Activated CD4-positive, alpha-beta T cell treated with anti-CD3 and anti-CD28 coated beads, Interleukin-2, amount 50 U/mL, for 16 hours (primary cell): ENCODE measurements at places on chromosomes 16 and 17.

DNA sequence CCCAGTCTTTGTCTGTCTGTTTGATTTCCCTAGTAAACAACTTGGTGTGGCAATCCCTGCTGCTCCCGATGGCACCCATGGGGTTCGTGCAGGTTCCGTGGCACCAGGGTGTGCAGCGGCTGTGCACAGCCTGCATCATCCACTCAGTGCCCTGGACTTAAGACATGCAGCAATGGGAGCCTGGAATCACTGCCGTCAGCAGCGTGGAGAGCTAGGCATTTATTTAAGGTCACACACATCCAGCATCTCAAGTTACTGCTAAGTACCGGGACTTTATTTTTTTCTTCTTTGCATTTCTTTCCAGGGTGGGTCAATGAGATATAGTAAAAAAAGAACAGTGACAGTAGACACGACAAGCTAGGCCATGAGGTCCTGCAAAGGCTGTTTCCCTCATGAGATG is 2.8 kb downstream of the DHRS7C start:
- no peak for DNase-seq

DNA sequence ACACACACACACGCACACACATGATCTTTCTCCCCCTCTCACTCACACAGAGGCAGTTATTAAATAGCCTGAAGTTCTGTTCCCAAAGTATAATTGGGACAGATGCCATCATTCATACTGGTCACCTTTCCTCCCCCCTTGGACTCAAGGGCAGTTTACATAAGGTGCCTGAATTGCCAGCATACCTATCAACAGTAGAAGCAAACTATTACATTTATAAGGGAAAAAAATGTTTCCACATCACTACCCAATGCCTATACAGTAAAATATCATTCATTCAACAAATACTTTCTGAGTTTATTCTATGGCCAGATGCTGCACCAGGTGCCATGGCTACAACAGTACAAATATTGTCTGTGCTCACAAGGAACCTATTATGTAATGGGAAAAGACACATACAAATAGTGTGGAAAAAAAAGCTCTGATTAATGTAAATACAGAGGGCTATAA is 6.3 kb downstream of the CNTD1 start:
- DNase-seq, result no peak

- DNase-seq, result no peak
Measured at GRCh38 chr17:56624309-56624708, 30.8 kb downstream of the NOG start.

GRCh38 chr16:54594601-54595391 is 308.2 kb upstream of the IRX3 start:
- no peak for DNase-seq

DNA sequence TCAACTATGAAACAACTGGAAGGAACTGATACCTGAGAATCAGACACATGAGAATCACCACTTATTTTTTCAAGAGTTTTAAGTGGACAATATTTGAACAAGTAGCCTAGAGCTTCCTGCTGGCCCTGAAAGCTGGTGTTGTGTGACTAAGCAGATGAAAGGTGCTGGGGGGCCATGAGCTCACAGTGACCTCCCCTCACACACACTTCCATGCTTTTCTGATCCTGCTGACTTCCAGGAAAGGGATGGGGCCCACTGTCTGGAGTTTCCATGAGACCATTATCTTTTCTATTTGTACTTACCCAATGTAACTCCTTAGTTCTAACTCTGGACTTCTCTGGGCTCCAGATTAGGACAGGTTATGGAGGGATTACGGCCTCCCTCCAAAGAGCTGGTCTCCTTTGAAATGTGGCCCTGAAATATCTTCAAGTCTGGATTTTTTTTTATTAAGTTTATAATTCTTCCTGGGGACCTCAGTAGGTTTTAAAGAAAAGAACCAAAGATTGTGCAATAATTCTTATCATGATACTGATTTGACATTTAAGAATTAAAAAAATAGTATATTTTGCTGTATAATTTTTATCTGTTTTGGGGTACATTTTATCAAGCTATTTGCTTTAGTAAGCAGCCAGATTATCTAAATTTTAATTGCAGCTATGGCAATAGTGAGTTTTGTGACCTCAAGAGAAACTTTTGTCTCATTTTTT is 4.9 kb downstream of the CAPNS2 start:
- no peak for DNase-seq

- peak; percentile 87 for DNase-seq
Measured at GRCh38 chr16:86664522-86665318, 86.4 kb downstream of the FOXL1 start.

DNA sequence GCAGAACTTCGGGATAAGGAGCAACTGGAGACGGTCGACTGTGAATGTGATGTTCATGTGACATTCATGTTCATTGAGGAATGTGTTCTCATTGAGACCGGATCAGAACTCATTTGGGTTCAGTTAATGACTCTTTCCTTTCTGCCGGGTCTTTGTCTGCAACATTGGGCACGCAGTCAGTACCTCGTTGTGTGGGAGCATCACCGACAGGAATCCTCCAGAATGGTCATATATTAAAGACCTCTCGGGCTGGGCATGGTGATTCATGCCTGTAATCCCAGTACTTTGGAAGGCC is 144.6 kb downstream of the PITPNC1 start:
- no peak for DNase-seq

- DNase-seq, result no peak
Measured at GRCh38 chr16:72821185-72821950, 226.6 kb downstream of the ZFHX3 start.

GRCh38 chr16:75653922-75654321 is 6.3 kb downstream of the TERF2IP start:
- no peak for DNase-seq

- DNase-seq, result no peak
Measured at GRCh38 chr17:61627658-61628057, 36.6 kb upstream of the NACA2 start.

DNA sequence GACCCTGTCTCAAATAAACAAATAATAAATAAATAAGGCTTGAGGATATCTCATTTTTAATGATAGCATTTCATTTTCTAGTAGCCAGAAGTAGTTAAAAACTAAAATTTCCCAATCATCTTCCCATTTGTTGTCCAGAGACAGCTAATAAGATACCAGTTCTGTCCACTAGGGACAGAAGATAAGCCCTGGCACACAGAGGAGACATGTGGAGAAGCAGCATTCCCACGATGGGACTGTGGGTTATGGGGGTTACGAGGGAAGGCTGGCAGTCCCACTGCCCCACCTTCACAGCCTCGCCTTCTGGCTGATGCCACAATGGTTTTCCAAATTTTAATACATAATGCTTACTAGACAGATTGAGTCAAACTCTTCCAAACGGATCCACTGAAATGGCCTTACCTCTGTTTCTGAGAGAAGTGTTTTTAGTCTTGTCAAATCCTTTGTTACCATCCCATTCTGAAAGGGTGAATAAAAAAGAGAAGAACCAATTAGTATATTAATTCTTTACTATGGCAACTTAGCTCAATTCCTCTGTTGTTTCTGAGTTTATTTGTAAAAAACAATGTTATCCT is 44.2 kb downstream of the HELZ start:
- no peak for DNase-seq

- no peak for DNase-seq
Measured at GRCh38 chr16:2501946-2502895, 11.5 kb upstream of the ATP6V0C start.

- DNase-seq, result no peak
Measured at GRCh38 chr17:62755141-62755851, 52.8 kb downstream of the MARCHF10 start.

- DNase-seq, result no peak
Measured at GRCh38 chr16:27152121-27152520, 51.2 kb upstream of the KDM8 start.

GRCh38 chr17:77465358-77466041 is 324.7 kb downstream of the SEC14L1 start:
- peak; percentile 91 for DNase-seq

DNA sequence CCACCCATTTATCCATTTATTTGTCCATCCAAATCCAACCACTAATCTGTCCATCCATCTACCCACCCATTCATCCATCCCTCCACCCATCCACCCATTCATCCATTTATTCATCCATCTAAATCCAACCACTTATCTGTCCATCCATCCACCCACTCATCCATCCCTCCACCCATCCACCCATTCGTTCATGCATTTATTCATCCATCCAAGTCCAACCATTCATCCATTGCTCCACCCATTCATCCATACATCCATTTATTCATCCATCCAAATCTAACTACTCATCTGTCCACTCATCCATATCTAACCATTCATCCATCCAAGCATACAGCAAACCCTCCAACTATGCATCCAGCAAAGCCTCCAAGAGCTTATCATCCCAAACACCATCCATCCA is 267.3 kb downstream of the XYLT1 start:
- DNase-seq, result no peak

DNA sequence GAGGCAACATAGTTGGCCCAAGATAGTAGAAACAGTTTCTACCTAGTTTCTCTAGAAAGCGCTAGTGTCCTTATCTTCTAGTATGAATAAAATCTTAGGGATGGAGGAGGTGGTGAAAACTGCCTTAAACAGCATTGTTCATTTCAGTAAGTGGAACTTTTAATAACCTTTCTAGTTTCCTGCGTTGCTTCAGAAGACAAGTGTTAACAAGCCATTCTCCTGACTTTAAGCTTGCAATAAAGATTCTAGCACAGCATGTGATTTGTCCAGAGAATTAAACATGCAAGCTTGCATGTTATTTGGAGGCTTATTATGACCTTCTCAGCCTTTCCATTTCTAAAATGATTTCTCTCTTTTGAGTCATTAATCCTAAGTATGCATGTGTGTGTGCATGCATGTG is 72.3 kb downstream of the TANGO6 start:
- DNase-seq, result no peak

DNA sequence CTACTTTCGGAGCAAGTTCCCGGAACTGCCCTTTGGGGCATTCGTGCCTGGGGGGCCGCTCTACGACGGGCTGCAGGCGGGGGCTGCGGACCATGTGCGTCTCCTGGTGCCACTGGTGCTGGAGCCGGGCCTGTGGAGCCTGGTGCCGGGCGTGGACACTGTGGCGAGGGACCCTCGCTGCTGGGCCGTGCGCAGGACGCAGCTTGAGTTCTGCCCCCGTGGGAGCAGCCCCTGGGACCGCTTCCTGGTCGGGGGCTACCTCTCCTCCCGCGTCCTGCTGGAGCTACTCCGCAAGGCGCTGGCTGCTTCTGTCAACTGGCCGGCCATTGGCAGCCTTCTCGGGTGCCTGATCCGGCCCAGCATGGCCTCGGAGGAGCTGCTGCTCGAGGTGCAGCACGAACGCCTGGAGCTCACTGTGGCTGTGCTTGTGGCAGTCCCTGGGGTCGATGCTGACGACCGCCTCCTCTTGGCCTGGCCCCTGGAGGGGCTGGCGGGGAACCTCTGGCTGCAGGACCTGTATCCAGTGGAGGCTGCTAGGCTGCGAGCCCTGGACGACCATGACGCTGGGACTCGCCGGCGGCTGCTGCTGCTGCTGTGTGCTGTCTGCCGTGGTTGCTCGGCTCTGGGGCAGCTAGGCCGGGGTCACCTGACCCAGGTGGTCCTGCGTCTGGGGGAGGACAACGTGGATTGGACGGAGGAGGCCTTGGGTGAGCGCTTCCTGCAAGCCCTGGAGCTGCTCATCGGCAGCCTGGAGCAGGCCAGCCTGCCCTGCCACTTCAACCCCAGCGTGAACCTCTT is 3.6 kb downstream of the MIEF2 start:
- DNase-seq, result no peak

DNA sequence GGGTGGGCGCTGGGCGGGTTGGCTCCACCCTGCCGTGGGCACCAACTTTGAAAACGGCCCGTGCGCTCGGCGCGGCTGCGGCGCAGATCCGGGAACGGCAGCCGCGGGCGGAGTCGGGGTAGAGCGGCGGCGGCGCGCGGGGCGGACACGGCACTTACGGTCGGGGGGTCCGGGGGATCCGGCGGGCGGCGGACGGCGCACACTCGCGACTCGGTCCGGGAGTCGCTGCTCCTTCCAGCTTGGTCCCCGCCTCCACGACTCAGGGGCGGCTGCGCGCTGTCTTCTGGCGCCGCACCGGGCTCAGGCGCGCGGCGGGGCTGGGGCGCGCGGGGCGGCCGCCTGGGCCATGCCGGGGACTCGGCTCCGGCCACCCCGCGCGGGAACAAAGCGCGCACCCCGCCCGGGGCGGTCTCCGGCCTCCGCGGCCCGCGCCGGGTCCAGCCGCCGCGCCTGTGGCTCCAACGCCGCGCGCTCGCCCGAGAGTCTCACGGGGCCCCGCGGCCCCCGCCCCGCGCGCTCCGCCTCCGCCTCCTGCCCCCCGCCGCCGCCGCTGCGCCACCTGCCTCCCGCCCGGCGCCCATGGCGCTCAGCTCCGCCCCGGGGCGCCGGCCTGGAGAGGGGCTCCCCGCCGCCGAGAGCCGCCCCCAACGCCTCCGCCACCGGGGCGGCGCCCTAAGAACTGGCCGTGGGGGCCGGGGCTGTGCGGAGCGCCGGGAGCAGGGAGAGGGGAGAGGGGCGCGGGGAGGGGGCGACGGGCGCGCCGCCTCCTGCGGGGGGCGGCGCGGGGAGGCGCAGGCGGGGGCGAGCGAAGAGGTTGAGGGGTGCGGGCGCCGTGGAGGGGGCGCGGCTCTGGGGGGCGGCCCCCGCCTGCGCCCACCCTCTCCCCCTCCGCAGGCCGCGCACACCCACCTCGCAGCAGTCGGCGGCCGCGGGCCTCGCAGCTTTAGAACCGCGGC is 35.9 kb downstream of the CBFA2T3 start:
- DNase-seq, result no peak

GRCh38 chr17:50452630-50453300 is 15.9 kb downstream of the CHAD start:
- DNase-seq, result no peak

DNA sequence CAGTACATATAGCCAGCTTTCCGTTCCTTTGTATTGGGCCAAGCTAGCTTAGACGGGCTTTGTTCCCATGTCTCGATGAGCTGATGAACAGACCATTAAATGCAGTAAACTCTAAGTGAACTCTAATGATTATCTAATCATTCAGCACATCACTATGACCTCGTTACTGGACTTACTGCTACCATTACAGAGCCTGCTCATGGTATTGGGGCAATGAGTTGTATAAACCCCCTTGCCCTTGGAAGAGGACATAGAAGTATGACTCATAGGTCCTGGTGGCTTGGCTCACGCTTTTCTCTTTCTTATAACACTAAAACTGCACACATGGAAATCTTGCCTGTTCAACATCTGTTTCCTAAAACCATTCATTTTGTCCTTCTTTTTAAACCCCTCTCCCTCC is 93.6 kb upstream of the DYNLRB2 start:
- DNase-seq, result no peak

GRCh38 chr17:77451894-77452852 is 311.4 kb downstream of the SEC14L1 start:
- DNase-seq, result no peak

- DNase-seq, result no peak
Measured at GRCh38 chr16:2690852-2691251, 8.5 kb downstream of the KCTD5 start.

DNA sequence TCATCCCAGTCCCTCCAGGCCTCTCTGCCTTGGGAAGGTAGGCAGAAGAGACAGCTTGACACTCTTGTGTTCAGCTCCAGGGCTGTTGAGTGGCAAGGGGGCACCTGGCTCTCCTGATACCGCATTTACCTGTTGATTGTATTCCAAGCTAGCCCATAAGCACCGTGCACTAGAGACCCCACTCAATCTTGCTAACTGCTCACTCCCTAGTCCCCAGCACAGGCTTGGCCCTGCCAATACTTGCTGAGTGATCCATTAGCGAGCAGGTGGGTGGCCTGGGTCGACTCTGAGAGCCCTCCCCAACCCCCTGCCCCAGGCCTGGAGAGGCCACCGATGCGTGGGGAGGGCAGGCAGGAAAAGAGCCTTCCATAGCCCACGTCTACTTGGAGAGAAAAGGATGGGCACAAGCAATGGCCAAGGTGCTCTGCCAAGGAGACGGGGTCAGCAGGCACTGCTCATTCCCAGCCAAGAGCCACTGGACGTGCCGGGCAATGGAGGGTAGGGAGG is 29.5 kb downstream of the FA2H start:
- no peak for DNase-seq
